ENCODE measurements at places on chromosomes 3 and 15.

DNA sequence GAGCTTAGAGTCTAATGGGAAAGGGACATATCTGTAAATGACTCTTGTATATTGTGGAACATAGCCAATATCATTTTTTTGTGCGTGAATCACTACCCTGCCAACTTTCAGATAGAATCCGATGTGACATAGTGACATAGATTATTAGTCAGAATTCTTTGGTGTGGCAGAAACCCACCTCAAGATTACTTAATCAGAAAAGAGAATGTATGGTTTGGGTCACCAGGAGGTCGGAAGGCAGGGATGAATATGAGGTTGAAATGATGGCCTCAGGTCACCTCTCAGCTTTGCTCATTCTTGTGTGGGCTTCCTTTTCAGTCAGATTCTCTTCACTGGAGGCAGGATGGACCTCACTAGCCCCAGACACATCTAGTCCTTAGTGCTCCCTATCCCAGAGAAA, 41.4 kb downstream of the SNAPC5 start:
- DNase-seq = no peak

DNA sequence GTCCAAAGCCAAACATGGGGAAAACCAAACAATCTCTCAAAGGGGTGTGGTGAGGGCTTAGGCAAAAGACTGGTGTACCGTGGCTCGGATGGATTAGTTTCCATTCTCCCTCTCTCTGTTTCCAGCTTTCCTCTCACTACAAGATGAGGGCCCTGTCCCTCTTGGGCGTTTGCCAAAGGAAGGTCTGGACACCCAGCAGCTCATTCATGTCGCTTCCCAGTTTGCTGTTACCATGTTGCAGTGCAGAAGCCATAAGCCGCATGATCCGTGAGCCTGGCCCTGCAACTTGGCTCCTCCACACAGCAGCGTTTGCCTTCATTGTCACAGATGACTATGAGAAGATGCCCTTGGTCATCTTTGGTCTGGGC, 92.2 kb downstream of the APBA2 start:
- DNase-seq = no peak

DNA sequence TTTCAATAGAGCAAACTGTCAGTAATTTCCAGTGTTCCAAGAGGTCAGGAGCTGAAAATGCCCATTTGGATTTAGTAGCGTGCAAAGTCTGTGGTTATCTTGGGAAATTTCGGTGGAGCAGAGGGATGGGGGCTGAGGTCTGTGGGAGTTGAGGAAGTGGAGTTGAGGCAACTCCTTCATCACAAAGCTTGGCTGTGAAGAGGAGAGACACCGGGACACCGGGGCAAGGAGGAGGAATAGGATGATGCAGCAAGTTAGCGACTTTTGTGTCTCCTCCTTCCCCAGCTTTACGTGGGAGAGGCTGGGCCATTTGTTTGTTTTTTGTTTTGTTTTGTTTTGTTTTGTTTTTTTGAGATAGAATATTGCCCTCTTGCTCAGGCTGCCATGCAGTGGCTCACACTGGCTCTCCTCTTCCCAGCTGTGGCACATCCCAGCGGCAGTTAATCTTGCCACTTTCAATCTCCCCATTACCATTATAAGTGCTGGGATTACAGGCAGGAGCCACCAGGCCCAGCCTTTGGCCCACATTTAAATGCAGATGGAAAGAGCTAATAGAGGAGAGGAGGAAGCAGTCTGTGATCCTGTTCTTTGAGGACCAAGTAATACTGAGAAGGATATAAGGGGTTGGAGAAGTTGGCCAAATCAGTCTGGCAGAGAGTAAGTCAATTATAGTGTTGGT, 47.1 kb downstream of the CRTC3 start:
- DNase-seq = no peak

DNA sequence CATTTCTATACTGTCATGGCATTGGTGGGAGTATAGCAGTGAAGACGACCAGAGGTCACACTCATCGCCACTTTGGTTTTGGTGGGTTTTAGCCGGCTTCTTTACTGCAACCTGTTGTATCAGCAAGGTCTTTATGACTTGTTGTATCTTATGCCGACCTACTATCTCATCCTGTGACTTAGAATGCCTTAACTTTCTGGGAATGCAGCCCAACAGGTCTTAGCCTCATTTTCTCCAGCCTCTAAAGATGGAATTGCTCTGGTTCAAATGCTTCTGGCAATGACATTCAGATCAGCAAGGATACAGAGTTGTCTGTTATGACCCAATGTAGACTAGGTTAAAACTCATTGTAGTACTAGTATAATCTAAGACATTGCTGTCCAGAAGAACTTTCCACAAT, 54.9 kb upstream of the LRTM1 start:
- no peak for DNase-seq

DNA sequence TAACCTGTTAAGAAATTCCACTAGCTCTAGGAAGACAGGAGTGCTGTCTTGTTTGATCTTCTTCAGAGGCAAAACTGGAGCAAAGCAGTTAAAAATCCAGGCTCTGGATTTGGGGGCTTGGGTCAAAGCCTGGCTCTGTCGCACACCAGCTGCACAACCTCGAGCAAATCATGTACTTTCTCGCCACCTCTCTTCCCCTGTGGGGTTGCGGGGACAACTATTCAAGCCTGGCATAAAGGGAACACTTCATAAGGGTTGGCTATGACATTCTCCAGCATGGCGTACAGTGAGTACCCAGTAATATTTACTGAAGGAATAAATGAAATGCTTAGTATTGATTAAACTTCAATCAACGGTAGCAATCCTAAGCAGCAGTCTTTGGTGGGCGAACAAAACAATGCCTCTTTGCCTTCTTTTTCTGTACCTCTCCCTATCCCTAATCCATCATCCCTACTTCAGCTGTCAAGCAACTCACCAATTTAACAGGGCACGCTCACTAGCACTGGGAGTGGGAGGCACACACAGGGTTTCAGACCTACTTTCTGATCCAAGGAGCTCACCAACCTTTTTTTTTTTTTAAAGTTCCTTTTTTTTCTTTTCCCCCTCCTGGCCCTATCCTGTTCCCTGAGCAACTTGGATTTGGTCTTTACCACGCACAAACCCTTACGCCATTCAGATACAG, 33.0 kb downstream of the GNB5 start:
- no peak for DNase-seq

- DNase-seq = no peak
Observed at GRCh38 chr15:91224755-91225380, 124.8 kb downstream of the SV2B start.
